ENCODE measurements at places on chromosomes 11 and 22.

GRCh38 chr11:112162761-112163546 is 940 bp downstream of the IL18 start:
- H3K4me3 ChIP-seq = peak overlapping the region; percentile 44
- H3K4me1 ChIP-seq = peaks cover 58% of the 10 kb centered on the region
- no peaks in the 10 kb centered on the region for H3K27me3 ChIP-seq
- no peaks in the 10 kb centered on the region for H3K36me3 ChIP-seq
- peak overlapping the region; percentile 80 for H3K27ac ChIP-seq

- no peaks in the 10 kb centered on the region for H3K36me3 ChIP-seq
- H3K4me1 ChIP-seq = no peaks in the 10 kb centered on the region
- no peak overlapping the region for H3K27ac ChIP-seq
- no peaks in the 10 kb centered on the region for H3K27me3 ChIP-seq
- DNase-seq = no peak
Observed at GRCh38 chr11:94653561-94653960, 86.4 kb downstream of the PIWIL4 start.

DNA sequence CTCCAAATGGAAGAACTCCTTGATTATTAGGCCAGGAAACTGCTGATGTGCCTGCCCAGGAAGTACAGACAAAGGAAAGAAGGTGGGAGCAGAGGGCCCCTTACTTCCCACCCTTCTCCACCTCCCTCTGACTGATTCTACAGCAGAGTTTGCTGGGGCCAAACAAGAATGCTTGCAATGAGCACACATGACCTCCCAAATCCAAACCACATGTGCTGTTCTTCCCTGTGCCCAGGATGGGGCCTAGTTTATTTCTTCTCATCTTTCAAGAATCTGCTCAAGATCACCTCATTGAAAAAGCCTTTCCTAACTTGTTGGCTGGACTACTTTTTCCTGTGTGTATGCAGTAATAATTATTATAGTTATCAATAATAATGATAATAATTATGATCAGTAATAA is 286.1 kb downstream of the RAB38 start:
- no peaks in the 10 kb centered on the region for H3K4me1 ChIP-seq
- H3K36me3 ChIP-seq = no peaks in the 10 kb centered on the region
- no peaks in the 10 kb centered on the region for H3K27me3 ChIP-seq
- H3K27ac ChIP-seq = no peak overlapping the region

DNA sequence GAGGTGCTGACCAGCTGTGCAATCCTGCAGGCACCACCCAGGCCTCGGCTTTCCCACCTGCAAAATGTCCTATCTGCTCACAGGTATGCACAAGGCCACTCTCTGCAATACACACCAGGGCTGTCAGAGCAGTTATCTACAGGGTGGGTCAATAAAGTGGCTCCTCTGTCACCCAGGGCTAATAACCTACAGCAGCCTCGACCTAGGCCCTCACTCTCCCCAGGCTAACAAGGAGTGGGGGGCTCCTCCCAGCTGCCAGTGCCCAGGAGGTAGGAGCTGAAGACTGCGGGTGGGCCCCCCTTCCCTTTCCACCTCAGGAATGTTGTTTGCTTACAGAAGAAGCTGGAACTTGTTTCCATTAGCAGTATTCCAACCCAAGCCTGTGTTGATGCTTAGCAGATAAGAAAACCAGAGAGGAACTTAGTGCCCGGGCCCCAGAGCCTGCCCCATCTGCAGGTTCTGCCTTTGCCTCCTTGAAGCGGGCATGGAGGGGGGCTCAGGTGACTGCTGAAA is 26.8 kb downstream of the MYH9 start:
- H3K27ac ChIP-seq = peak overlapping the region; percentile 78
- H3K4me1 ChIP-seq = peaks cover 84% of the 10 kb centered on the region
- no peaks in the 10 kb centered on the region for H3K27me3 ChIP-seq

Measured in esophagus squamous epithelium (tissue), 5 donors.